Fibroblast of skin of abdomen (primary cell): ENCODE measurements at places on chromosomes 11 and 22.

DNA sequence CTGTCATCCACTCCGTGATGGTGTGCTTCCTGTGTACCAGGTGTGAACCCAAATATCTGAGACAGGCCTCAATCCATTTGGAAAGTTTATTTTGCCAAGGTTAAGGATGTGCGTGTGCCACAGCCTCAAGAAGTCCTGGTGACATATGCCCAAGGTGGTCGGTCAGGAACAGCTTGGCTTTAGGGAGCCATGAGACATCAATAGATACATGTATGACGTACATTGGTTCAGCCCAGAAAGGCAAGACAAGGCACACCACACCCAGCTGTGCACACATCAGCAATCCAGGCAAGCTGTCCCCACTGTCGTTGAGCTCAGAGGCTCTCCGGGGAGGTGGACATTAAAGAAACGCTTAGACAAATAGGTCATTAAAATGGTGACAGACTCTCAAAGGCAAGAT, 56.8 kb upstream of the SHANK2 start:
- DNase-seq, result no peak

GRCh38 chr11:124122123-124122522, 6.9 kb downstream of the VWA5A start:
- DNase-seq, result no peak

DNA sequence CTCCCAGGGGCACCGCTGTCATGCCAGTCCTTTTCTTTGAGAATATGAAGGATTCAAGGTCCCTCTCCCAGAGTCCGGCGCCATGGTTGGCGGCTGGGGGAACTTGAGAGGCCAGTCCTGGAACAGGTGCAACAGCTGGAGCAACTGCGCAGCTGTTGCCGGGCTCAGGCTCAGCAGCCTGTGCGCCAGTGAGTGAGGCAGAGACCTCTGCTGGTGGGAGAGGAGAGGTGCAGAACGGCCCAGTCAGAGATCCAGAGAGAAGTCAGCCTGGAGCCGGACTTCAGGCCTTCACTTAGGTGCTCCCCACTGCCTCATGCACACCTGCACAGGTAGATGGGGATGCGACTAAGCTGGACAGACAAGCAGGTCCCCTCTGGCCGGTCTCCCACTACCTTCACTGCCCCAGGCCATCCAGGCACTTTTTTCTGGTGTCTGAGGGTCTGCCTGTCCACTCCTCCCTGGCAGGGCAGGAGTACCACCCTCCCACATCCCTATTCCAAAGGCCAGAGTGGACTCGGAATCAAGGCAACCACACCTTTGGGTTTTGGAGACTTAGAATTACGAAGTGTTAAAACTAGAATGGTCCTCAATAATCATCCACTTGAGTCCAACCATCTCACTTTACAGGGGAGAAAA, 4.6 kb downstream of the CHRDL2 start:
- DNase-seq, result peak; percentile 57

GRCh38 chr11:6574816-6575715, 28.4 kb downstream of the RRP8 start:
- DNase-seq, result no peak

GRCh38 chr11:35464308-35464707, 45.0 kb upstream of the SLC1A2 start:
- peak; percentile 29 for DNase-seq

- no peak for DNase-seq
Observed at GRCh38 chr22:46878191-46878948, 115.9 kb downstream of the TBC1D22A start.

DNA sequence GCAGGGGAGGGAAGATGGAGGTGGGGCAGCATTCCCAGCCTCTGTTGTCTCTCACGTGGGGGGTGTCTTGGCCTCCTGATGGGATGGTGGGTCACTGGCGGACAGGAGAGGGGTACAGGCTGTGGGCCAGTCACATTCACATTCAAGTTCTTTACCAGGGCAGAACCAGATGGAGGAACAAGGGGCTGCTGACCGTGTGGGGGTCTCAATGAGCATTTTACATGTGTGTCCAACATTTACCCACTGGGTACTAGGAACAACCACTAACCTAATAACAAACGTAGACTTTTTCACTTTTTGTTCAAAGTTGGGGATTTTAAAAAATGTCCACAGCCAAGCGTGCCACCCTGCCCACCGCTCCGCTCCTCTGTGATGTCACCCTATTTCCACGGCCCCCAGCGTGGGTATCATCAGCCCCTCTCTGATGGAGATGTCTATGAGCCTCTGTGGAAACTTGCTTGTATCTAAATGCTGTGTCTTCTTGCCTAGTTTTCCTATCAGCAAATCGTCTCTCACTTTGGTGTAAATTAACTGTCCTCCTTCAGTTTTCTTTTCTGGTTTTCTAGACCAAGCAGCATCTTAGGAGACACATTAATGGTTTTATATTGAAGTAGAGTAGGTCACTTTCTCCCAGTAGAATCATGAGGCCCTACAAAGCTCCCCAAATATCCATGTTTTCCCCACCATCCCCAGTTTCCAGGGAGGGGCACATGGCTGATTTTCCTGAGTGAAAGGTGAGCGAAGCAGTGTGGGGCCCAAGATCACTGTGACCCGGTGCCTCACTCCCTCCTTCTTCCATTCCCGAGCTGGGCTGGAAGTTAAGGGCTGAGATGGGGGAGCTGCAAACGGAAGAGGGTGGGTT, 936.7 kb downstream of the BRD1 start:
- no peak for DNase-seq

DNA sequence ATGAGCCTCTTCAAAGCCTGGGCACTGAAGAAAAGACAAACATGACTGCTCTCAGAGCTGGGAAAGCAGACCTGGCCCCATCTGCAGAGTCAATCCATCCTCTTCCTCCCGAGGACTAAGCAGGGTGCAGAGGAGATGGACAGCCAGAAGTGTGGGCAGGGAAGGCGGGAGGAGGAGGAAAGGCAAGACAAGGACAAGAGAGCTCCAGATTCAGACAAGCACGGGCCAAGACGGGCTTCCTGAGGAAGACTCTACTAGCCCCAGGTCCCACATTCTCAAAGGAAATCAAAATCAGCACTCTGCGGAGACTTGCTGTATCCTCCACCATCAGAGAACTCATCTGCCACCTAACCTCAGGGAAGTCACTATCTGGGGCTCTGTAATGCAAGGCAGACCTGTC, 28.5 kb downstream of the OPCML start:
- no peak for DNase-seq

- no peak for DNase-seq
Observed at GRCh38 chr22:27065279-27065678, 407.9 kb downstream of the MIAT start.

DNA sequence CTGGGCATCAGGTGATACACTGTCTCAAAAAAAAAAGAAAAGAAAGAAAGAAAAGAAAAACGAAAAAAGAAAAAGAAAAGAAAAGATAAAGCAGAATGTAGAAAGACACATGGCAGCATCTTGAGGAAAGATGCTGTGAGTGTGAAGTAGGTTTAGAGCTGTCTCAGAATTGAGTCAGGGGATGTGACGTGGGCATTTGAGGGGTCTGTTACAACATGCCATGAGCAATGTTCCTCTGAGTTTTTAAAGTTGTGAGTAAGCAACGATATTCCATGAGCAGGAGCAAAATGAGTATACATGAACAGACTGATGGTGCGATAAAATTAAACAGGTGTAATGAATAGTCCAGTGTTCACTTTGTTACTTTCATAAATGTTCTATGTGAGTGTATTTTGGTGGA, 11.3 kb upstream of the QSER1 start:
- no peak for DNase-seq

GRCh38 chr11:95242091-95242844, 11.3 kb upstream of the SESN3 start:
- DNase-seq, result no peak

- DNase-seq, result no peak
Observed at GRCh38 chr11:44351898-44352498, 42.1 kb upstream of the ALX4 start.

DNA sequence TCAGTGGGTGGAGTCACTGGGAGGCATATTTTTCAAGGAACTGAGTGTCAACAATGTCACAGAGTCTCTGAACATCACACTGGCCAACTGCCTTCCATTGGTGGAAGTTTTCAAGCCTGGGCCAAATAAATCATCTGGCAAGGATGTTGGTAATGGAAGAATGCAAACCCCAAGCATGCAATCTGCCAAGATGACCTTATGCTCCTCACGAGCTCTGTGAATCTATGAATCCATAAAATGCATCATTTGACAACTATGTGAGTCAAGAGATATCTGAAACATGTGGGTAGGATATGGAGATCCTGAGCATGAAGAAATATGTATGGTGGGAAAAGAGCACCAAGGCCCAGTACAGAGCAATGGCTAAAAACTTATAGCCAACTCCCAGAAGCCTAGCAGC, 122.2 kb downstream of the PLEKHA7 start:
- peak; percentile 89 for DNase-seq

DNA sequence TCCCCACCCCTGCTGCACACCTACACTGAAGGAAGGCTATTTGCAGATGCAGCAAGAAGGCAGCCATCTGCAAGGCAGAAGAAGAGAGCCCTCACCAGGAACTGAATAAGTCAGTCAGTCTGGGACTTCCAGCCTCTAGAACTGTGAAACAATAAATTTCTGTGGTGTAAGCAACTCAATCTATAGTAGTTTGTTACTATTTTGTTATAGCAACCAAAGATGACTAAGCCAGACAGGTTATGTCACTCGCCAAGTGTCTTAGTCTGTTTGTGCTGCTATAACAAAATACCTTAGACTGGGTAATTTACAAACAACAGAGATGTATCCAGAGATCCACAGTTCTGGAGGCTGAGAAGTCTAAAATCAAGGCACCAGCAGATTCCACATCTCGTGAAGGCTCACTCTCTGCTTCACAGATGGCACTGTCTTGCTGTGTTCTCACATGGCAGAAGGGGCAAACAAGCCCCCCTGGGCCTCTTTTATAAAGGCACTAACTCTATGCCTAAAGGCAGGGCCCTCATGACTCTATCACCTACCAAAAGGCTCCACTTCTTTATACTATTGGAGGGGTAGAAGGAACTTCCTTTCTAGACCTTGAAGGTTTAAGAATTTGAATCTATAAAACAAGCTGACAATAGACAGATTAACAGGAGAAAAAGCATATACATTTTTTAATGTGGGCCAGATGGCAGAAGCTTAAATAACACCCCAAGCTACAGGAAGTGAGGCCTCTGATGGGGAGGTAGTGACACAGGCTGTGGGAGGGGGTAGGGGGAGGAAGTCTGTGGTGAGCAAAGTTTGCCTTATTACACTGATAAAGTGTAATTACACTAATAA, 12.3 kb downstream of the APOL6 start:
- peak; percentile 40 for DNase-seq

GRCh38 chr11:8941341-8942103, 1.3 kb downstream of the ASCL3 start:
- no peak for DNase-seq

- peak; percentile 53 for DNase-seq
Observed at GRCh38 chr11:47186076-47186699, at the start of gene PACSIN3. Gene PACSIN3, minus strand, starts transcription at chr11:47186434. Its CDS starts 3,707 bp downstream, at chr11:47182727.

- no peak for DNase-seq
Observed at GRCh38 chr22:32466496-32466895, 2.2 kb upstream of the BPIFC start.

GRCh38 chr11:75196426-75196825, 44.1 kb upstream of the TPBGL start:
- no peak for DNase-seq

GRCh38 chr22:49372111-49372529, 455.6 kb downstream of the BRD1 start:
- DNase-seq, result no peak

- peak; percentile 80 for DNase-seq
Observed at GRCh38 chr22:34841331-34841771, 224.6 kb upstream of the ISX start.

GRCh38 chr11:130729678-130730300, 186.5 kb downstream of the SNX19 start:
- DNase-seq, result no peak

DNA sequence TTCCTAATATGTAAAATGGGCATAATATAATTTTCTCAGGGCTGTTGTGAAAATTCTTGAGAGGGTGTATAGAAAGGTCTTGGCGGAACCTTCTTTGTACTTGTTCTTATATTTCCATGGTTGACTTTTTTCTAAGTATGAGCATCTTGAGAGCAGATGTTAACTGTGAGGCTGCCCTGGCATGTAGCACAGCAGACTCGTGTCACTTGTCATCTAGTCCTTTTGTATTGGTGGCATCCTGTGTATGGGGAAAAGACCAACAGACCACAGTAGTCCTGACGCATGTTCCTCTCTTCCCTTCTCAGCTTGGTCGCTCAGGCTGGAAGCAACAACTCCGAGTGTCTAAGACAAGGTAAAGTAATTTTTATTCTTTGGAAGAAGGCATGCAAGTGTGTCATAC, 153.8 kb upstream of the ZBED5 start:
- no peak for DNase-seq

DNA sequence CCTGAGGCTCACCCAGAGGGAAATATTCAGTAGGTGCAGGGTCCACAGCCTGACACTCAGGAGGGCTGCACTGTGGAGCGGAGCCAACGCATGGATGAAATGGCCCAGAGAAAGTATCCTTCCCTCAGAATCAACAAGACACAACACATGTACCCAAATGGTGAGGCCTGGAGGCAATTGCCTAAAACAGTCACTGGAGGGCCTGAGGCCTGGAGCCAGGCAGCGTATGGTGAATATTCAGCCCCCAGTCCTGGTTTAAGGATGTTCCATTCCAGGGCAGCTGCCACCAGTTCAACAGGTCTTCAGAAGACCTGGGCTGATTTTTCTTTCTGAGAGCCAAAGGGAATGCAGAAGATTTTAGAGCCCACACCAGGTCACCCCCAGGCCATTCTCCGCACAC, 264.8 kb downstream of the INSC start:
- DNase-seq, result no peak

DNA sequence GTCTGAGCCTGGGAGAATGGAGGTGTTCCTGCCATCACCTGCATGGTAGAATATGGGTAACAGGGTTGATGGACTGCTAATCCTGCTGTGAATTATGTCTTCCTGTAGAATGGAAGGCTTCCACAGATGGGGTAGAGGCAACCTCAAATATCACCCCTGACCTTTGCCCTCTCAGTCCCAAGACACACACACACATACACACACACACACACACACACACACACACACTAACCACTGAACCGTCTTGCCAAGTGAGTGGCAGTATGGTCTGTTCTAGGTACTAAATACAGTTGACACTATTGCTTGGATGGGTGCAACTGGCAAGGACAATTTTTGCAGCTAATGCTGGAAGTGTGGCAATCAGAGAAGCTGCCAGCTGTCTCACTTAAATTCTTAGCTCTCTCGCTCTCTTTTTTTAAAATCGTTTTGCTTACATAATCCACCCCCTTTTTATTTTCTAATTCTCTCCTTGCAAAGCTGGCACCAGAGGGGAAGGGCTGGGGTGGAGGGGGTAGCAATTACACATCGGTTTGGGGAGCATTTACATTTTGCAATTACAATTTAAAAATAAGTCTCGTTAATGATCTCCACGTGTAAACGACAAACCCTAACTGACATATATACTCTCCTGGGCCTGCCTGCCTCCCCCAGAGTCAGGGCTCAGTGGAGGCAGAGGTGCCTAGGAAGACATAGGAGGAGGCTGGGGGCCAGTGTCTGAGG, 162.6 kb downstream of the FEZ1 start:
- DNase-seq, result no peak

- peak; percentile 12 for DNase-seq
Observed at GRCh38 chr22:36734171-36735058, 30.9 kb upstream of the CACNG2 start.
